ENCODE measurements at places on chromosomes 6 and 20.
A peak's percentile ranks its signal among the peaks of the same experiment; 100 is the strongest.

GRCh38 chr6:1770435-1770843 lies 160.7 kb downstream of the FOXC1 start:
- DNase-seq = peak; percentile 65

GRCh38 chr6:68652117-68652536 lies 17.0 kb downstream of the ADGRB3 start:
- no peak for DNase-seq

DNA sequence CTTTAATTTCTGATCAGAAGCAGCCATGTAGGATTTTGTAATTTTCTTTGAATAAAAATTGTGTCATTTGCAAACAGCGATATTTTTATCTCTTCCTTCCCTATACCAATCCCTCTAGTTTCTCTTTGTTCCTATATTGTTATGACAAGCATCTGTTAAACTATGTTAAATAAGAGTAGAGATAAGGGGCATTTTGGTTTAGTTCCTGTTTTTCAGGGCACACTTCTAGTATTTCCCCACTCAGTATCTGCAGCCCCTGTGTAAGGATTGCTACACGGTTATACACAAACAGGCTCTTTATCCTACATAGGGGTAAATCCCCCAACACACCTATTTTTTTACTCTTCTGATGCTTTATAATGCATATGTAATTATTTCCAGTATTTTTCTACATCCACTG lies 42.1 kb downstream of the TRERF1 start:
- no peak for DNase-seq

- DNase-seq = no peak
Measured at GRCh38 chr6:16737925-16738324, 23.3 kb downstream of the ATXN1 start.

DNA sequence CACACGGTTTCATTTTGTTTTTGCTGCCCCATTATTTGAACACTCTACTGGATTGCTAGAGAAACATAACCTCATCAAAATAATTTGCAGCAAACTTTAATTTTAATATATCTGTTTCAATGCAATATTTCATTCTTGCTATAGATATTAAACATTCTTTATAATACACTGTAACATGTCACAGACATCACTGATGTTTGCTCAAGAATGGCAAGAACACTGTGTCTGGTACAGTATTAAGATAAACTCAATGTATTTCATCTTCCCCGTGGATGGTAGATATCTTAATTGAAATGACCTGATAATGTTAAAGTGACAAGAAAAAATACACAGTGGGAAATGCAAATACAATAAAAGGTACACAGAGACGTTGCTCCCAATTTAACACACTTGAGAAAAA lies 86.0 kb downstream of the PTCHD4 start:
- DNase-seq = no peak

DNA sequence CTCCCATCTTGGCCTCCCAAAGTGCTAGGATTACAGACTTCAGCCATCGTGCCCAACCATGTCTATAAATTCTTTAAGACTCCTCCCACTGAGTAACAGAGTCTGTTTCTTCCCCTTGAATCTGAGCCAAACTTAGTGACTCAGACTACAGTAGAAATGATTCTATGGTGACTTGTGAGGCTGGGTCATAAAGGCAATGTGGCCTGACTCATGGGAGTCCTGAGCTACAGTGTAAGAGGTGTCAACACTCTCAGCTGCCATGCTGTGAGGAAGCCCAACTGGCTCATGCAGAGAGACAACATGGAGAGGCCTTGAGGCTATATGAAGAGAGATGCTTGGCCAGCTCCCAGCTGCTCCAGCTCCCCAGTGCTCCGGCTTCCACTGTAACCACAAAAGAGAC lies 5.2 kb upstream of the NRSN2 start:
- peak; percentile 47 for DNase-seq

GRCh38 chr6:155693573-155694418 lies 238.2 kb upstream of the NOX3 start:
- DNase-seq = peak; percentile 88

- no peak for DNase-seq
Measured at GRCh38 chr6:169638388-169638787, 63.4 kb downstream of the WDR27 start.

GRCh38 chr6:163814494-163815364 lies 400.2 kb downstream of the QKI start:
- DNase-seq = peak; percentile 20

DNA sequence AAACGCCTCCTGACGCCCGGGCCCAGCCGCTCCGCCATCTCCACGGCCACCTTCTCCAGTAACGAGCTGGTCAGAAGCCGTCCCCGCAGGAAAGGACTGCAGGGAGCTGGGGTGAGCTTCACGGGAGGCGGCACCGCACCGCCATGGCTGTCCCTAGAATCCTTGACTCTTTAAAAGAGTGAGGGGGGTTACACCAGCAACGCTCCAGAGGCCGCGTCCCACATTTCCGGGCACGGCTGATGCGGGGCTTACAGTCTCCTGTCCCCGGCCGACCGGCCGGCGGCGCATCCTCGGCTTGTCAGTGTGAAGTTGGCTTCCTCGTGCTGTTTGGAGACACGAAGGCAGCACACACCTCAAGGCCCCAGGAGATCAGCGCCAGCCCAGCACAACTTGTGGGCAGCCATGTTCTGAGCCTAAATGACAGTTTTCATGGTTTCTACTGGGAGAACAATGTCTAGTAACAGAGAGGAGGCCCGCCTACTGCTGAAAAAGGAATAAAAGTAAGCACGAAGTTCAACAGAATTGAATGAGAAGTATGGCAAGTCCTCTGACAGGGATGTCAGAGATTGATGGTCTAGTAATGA lies 30.4 kb downstream of the SLC2A4RG start:
- DNase-seq = no peak

GRCh38 chr20:4808872-4809271 lies 87.2 kb downstream of the PRND start:
- DNase-seq = no peak

DNA sequence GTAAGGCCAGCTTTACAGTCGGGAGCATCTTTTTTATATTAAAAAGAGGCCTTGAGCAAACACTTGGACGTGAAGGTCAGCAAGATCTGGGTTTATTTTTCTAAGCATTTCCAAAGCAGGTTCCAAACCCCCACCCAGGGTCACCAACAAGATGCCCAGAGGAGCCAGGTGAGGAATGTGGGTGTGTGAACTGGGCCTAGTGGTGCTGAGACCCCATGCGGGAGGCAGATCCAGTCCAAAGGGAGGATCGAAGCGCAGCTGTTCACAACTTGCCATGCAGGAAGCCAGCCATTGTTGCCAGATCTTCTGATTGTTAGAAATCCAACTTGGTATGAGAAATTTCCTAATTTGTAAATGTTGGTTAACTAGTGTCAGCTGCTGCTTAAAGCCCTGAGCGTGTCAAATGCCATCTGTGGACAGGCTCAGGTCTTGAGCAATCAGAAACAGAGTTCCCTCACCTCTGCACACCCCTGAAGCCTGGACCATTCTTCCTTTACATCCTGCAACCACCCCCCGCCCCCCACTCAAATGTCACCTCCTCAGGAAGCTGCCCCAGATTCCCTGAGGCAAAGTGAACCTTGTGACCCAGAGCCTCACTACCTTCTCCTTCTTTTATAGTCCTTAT lies 46.5 kb downstream of the NFATC2 start:
- DNase-seq = no peak

Data from kidney glomerular epithelial cell (primary cell).